ENCODE measurements at places on chromosomes 6 and 20.

DNA sequence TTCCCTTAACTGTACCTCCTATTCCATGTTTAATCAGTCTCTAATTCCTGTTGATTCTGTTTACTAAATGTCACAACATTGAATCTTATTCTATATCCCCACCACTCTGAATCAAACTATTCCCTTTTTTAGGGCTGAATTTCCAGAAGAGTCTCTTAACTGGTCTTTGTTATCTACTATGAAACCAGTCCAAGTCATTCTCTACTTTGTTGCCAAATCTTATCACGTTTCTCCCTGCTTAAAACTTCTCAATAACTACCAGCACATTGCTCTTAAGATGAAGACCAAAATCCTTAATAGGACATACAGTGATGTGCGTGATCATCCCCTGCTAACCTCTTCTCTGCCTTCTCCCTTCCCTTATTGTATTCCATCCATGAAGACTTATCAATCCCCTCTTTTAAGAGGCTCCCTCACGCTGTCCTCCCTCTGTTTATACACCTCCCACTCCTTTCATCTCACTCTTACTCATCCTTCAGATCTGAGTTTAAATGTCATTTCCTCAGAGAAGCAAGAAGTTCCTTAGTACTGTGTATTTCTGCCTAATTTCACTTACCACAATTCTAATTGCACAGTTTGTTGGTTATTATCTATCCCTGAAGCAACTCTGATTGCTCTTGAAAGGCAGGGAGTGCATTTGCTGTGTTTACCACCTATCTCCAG, 143.0 kb upstream of the AHI1 start:
- DNase-seq = no peak

DNA sequence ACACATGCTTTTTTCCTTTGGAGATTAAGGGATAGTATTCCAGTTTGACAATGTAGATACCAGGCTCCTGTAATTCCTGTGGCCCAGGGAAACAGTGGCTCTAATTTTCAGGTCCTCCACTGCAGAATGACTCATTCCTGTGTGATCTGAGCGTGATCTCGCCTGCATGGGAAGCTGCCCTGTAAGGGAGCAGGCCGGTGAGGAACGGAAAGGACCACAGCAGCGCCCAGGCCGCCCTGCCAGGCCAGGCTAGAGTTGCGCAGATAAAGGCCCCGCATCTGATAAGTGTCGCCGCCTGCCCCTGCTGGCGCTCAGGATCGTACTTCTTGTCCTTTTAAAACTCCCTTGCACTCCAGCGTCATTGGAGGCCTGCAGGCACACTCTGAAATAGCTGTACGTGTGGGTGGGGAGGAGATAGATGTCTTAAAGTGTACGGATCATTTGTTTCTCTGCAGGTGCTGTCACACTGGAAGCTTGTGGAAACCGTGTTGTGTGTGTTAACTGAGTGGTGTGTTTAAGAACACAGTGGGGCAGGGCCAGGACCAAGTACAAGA, 60.7 kb downstream of the SYNJ2 start:
- no peak for DNase-seq

- DNase-seq = no peak
These were observed 48.2 kb upstream of the QKI start for GRCh38 chr6:163366288-163366687.

DNA sequence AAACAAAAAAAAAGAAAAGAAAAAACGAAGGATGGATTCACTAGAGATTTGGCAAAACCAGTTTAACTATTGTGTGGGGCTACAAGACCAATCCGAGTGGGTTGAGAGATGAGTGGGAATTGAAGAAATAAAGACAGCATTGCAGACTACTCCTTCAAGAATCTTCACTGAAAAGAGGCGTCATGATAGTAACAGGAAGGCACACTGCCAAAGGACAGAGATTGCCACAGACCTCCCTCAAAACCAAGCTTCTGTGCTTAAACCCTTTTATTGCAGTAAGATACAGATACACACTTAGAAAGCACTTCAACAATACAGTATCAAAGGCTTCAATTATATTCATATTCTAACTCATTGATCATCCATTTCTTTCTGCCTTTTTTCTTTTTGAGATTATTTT, 103.9 kb downstream of the IPCEF1 start:
- no peak for DNase-seq

- no peak for DNase-seq
These were observed 253.0 kb downstream of the ARID1B start for GRCh38 chr6:157029980-157030690.

DNA sequence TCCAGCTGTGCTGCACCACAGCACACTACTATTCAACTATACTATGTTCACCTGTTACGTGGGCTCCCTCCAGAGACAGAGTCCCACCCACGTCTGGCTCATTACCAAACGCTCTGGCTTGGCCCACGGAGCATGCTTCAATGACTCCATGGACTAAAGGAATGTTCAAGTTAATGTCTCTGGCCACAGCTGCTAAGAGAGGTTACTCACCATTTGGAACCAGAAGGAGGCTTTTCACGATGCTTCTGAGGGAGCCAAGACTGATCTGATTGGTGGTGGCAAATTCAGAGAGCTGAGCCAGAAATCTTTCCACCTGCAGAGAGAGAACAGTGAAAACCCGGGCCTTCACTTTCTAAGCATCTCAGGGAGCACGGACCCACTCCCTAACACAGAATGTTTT, 15.6 kb downstream of the COMMD7 start:
- DNase-seq = no peak

DNA sequence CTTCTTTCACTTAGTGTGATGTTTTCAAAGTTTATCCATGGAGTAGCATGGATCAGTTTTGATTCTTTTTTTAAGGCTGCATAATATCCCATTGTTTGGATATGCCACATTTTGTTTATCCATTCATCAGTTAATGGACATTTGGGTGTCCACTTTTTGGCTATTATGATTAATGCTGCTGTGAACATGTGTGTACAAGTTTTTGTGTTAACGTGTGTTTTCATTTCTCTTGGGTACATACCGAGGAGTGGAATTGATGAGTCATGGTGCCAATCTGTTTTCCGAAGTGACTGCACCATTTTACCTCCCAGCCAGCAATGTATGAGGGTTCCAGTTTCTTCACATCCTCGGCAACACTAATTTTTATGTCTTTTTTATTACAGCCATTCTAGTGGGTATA, 78.4 kb upstream of the CCDC28A start:
- DNase-seq = no peak

- DNase-seq = no peak
These were observed 2.0 kb upstream of the MUCL3 start for GRCh38 chr6:30938730-30939129.

Measured in T-helper 17 cell (primary cell).